CD4-positive, alpha-beta T cell treated with Interleukin-17A for 1 hour (primary cell): ENCODE measurements at places on chromosomes 1 and 21.
A peak's percentile ranks its signal among the peaks of the same experiment; 100 is the strongest.

- DNase-seq = no peak
Observed at GRCh38 chr1:220013497-220013896, 32.8 kb downstream of the EPRS1 start.

- DNase-seq = no peak
Observed at GRCh38 chr1:68815632-68816031, 318.8 kb upstream of the DEPDC1 start.

DNA sequence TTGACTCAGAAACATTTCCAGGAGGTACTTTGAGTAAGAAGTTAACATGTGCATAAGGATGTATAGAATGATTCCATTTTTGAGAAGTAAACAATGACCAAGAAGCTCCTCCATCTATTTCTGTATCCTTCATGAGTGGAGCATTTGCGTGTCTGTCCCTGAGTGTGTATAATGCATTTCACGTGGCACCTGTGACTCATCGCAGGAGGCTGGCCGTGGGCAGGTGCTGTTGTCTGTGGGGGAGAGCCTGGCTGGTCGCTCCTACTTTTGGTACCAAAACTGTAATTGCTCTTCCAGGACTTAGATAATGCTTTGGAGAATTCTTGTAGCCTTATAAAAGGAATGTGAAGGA is 16.5 kb downstream of the SLC37A1 start:
- DNase-seq = no peak

GRCh38 chr1:12441414-12442105 is 176.4 kb downstream of the DHRS3 start:
- no peak for DNase-seq

GRCh38 chr1:231124746-231125145 is 37.1 kb upstream of the TRIM67 start:
- DNase-seq = no peak

GRCh38 chr1:37255136-37255795 is 219.1 kb upstream of the ZC3H12A start:
- no peak for DNase-seq

DNA sequence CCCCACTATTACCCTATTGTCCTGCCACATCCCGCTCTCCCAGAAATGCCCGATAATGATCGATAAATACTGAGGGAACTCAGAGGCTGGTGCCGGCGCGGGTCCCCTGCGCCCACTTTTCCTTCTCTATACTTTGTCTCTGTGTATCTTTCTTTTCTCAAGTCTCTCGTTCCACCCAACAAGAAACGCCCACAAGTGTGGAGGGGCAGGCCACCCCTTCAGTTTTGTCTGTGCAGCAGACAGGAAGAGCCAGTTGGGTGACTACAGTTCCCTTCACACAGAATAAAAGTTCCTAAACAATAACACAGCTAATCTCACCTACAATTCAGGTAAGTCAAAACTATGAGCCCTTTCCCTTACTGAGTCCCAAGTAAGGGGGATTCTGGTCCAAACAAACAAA is 423.7 kb downstream of the SMYD3 start:
- no peak for DNase-seq

DNA sequence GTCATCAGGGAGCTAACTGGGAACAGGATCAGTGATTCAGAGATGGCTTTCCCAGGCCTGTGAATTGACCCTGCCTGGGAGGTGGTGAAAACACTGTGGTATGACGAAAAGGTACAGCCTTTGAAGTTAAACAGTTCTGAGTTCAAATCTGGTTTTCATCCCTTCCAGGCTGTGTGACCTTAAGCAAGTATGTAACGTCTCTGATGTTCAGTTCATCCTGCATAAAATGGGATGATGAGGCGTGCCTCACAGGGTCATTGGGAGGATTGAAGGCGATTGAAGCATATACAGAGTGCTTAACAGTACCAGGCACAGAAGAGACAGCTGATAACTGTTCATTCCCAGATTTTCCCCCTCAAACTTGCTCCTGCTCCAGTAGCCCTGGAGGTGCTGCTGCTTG is 11.0 kb downstream of the KCNC4 start:
- DNase-seq = no peak

DNA sequence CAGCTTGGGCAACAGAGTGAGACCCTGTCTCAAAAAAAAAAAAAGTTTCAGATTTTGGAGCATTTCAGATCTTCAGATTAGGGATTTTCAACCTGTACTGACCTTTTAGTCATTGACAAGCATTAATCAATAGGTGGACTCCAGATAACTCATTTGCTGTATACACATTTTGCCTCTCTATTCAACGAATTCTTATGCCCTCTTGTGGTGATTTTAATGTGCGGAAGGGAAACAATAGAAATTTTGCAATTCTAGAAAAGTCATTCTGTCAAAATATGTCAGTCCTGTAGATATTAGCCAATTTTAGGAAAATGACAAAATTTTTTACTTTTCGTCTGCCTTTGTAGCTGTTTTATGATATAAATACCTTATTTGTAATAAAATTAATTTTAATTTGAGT is 11.6 kb upstream of the OR2G2 start:
- DNase-seq = peak; percentile 16

- DNase-seq = no peak
Observed at GRCh38 chr1:200496937-200497336, 87.1 kb upstream of the ZNF281 start.

DNA sequence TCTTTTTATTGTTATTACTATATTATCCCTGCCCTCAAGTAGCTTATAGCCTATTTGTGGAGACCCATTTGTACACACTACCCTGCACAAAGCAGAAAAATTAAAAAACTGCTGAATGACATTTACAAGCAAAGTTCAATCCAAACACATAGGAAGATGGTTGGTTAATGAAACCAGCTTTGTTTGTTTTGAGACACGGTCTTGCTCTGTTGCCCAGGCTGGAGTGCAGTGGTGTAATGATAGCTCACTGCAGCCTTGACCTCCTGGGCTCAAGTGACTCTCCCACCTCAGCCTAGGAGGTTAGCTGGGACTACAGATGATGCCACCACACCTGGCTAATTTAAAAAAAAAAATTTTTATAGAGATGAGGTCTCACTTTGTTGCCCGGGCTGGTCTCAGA is 31.6 kb downstream of the TGFB2 start:
- no peak for DNase-seq

- DNase-seq = no peak
Observed at GRCh38 chr1:153210206-153210605, 7.0 kb downstream of the LELP1 start.

DNA sequence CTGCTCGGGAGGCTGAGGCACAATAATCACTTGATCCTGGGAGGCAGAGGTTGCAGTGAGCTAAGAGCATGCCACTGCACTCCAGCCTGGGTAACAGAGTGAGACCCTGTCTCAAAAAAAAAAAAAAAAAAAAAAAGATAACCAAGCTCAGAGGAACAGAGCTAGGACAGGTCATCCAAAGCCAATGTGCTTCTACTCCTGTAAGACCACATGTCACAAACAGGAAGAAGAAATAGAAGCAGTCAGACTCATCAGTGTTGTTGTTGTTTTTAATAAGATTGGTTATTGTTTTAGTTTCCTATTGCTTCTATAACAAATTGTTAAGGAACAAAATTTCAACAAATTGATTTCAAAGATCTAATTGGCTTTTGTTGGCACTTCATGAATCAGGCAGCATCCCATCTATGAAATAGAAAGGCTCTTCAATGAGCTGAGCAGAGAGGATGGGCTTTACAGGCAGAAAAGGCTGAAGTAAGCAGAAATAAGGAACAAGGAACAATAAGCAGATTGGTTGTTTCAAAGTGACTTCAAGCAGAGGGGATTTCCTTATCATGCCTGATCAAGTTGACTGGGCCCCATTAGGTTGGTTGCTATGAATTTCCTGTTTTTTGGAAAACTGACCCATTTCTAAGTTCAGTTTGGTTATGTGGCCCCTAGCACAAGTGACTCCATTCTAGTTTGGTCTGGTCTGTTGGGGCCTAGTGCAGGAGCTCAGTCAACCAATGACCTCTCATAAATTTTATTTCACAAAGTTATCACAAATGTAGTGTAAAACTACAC is 6.0 kb upstream of the AKNAD1 start:
- no peak for DNase-seq

- peak; percentile 11 for DNase-seq
Observed at GRCh38 chr1:101451888-101452287, 215.1 kb downstream of the S1PR1 start.

DNA sequence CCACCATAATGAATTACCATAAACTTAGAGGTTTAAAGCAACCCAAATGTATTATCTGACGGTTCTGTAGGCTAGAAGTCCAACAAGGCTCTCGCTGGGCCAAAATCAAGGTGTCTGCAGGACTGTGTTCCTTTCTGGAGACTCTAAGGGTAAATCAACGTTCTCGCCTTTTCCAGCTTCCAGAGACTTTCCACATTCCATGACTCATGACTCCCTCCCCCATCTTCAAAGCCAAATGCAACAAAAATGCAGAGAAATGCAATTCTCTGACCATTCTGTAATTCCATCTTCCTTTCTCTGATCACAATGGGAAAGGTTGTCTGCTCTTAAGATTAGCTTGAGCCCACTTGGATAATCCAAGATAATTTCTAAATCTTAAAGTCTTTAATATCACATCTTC is 287.1 kb downstream of the LTN1 start:
- DNase-seq = no peak

- peak; percentile 60 for DNase-seq
Observed at GRCh38 chr1:206578068-206578977, 33.9 kb downstream of the EIF2D start.

GRCh38 chr1:36268981-36269380 is 37.2 kb upstream of the SH3D21 start:
- DNase-seq = no peak

DNA sequence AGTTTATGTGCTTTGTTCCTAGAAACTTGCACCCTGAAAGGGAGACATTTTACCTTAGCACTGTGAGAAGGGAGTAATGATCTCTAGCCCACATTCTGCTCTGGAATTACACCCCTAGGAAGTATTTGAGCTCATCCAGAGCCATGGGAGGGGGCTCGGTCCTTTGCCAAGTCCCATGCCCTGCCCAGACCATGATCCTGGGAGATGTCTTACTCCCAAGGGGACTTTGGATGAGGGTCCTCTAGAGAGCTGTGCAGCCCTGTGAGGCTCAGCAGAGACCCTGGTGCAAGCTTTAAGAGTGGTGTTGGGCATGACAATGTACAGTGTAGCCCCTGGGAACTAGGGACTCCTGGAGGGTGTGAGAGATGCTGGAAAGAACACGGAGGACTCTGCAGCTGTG is 241.4 kb downstream of the HHAT start:
- DNase-seq = no peak

- peak; percentile 72 for DNase-seq
Observed at GRCh38 chr1:237736372-237737029, 154.2 kb downstream of the ZP4 start.

DNA sequence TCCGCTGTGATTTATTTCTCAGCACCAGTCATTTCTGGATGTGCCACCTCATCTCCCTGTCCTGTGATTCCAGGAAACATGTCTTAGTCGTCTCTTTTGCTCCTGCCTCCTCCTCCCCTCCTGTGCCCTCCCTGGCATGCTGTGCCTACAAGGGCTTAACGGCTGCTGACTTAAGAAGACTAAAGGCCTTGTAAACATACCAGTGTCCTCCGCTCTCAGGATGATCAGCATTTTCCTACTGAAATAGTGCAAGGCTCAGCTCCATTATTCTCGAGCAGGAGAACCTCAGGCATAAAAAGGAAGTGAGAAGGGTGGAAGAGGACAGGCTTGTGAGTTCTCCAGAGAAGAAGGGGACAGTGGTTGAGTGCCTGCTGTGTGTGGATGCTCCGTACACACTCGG is 61.6 kb upstream of the RUNX3 start:
- no peak for DNase-seq

DNA sequence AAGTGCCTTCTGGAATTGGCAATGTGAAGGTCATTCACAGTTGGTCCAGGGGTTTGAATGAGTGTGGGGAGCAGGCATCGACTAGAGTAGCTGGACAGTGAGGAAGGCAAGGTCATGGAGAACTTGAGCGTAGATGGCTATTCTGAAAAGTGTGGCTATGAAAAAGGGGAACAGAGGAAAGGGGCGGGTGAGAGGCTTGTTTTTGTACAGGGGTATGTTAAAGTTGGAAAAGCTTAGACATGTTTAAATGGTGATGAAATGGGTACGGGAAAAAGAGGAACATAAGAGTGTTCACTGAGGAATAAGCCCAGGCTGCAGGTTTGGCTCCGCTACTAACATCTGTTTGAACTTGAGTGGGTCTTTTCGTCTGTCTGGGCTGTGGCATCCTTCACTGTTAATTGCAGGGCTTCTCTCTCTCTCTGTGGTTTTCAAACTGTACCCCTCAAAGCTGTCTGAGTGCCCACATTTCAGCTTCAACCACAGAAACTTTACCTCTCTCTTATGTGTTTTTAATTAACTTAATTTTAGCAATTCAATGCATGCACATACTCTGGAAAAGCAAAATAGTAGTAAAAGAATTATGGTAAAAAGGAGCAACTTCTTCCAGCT is 70.8 kb upstream of the COA6 start:
- no peak for DNase-seq

GRCh38 chr1:22619798-22620197 is 16.6 kb upstream of the C1QA start:
- no peak for DNase-seq

- no peak for DNase-seq
Observed at GRCh38 chr1:86205741-86206140, 49.2 kb upstream of the COL24A1 start.

GRCh38 chr1:163170975-163171676 is 31.6 kb downstream of the RGS5 start:
- DNase-seq = no peak

GRCh38 chr1:224747578-224747977 is 131.5 kb downstream of the CNIH3 start:
- no peak for DNase-seq

GRCh38 chr1:170618421-170618820 is 45.5 kb upstream of the PRRX1 start:
- DNase-seq = no peak

DNA sequence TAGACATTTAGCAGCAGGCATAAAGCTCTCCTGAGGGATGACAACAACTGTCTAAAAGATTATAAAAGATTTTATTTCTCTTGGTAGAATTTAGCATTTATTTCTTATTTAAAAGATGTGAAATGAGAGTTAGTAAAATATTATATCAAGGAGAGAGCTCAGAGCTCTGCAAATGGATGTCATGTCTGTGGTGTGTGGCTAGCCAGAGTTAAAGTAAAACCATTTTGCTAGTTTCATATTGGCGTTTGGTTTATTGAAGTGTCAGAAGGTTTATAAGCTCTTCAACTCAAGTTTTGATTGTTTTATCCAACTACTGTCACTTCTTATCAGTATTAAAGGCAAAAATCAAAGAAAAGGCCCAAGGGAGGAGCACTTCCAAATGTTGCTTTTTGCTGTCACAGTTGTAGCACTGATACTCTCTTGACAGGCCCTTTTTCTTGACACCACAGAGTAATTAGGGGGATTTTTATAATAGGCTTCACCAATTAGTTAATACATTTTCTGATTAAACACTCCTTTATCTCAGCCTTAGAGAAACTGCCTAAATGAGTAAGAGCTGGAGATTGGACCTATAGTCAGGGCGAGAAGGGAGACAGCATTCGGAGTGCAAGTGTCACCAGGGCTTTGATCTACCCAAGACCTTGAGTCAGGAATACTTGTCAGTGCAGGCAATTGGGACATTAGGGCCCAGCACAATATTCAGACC is 233.9 kb downstream of the PTBP2 start:
- DNase-seq = no peak

DNA sequence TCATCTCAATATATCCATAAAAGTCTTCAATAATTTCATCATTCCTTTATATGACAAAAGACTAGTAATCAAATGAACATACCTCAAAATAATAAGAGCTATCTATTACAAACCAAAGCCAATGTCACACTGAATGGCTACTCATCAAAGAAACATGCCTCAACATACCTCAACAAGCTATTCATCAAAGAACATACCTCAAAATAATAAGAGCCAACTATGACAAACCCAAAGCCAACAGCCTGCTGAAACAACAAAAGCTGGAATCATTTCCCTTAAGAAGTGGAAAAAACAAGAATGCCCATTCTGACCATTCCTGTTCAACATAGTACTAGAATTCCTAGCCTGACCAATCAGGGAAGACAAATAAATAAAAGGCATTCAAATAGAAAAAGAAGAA is 1373.7 kb downstream of the BRINP3 start:
- DNase-seq = no peak
